CD8-positive, alpha-beta memory T cell (primary cell): ENCODE measurements at places on chromosomes 12 and 14. TPM values are rescaled to one million over a fixed set of nuclear protein-coding genes. Genes with fewer than 3 reads are reported as not detected.
A peak's percentile ranks its signal among the peaks of the same experiment; 100 is the strongest.

DNA sequence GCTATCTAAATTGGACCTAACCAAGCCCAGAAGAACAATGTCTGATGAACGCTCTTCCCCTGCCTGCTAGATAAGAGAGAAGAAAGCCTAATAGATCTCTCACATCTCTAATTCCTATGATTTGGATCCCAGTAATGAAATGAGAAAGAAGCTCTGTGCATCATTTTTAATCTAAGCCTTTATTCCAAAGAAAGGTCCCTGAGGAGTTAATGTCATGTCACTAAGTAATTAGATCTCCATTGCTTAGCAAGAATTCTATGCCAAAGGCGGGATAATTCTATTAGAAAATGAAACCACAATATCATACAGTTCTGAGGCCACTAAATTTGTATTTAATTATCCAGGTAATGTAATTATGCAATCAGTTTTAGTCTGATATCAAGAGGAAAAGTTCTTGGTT lies 74.2 kb upstream of the TMEM260 start:
- H3K27ac ChIP-seq: no peak overlapping the region
- DNase-seq: no peak
- no peaks in the 10 kb centered on the region for H3K36me3 ChIP-seq
- no peaks in the 10 kb centered on the region for H3K4me1 ChIP-seq
- no peak overlapping the region for H3K4me3 ChIP-seq

GRCh38 chr14:24331731-24332267 lies 3.1 kb downstream of the ADCY4 start:
- H3K36me3 ChIP-seq: peaks cover under 1% of the 10 kb centered on the region
- DNase-seq: no peak
- peaks cover 74% of the 10 kb centered on the region for H3K4me1 ChIP-seq
- H3K4me3 ChIP-seq: no peak overlapping the region

DNA sequence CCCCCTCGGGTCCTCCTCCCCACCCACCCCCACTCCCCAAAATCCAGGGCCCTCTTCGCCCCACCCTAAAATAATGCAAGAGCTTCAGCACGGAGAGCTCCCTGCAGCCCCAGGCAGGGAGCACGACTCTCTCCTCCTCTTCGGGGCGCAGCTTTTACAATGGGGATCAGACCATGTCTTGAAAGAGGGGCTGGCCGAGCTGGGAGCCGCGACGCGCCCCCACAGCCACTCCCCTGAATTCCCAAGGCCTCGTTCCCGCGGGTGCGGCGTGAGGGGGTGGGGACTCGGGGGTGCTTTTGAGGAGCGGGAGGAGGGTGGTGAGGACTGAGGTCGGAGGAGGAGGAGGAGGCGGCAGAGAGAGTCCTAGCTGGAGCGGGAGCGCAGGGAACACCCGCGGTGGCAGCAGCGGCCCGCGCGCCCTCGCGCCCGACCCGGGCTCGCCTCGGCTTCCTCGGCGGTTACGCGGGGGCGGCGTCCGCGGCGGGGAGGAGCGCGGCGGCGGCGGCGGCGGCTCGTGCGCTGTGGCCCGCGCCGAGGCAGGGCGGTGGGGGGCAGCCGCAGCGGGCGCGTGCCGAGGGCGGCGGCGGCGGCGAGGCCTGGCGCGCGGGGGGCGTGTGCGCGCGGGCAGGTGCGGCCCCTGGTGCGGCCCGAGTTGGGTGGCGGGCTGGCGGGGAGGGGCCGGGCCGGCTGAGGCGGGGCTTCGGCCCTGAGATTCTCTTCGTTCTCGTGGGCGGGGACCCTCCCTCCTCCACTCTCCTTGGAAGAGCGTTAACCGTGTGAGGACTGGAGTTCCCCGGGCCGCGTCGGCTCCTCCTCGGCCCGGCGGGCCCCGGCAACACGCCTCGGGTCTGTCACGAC lies at the start of gene ANKS1B:
TSS of gene ANKS1B (minus strand) at position 666 of the 858 bp plus-strand sequence. CDS start 699 bp downstream, outside the sequence.
- H3K27me3 ChIP-seq: no peaks in the 10 kb centered on the region
- no peak for DNase-seq
- H3K36me3 ChIP-seq: no peaks in the 10 kb centered on the region
- H3K4me1 ChIP-seq: no peaks in the 10 kb centered on the region
- no peak within 1 kb of the TSS for H3K4me3 ChIP-seq

GRCh38 chr14:55904086-55904485 lies 214.1 kb upstream of the PELI2 start:
- no peaks in the 10 kb centered on the region for H3K36me3 ChIP-seq
- no peak for DNase-seq
- no peaks in the 10 kb centered on the region for H3K4me1 ChIP-seq
- H3K27ac ChIP-seq: no peak overlapping the region
- no peak overlapping the region for H3K4me3 ChIP-seq

GRCh38 chr12:122062832-122063693 lies 15.5 kb upstream of the MLXIP start:
- no peak for DNase-seq
- no peaks in the 10 kb centered on the region for H3K36me3 ChIP-seq
- no peak overlapping the region for H3K4me3 ChIP-seq
- H3K4me1 ChIP-seq: peaks cover 6% of the 10 kb centered on the region
- H3K27ac ChIP-seq: peak overlapping the region; percentile 54

DNA sequence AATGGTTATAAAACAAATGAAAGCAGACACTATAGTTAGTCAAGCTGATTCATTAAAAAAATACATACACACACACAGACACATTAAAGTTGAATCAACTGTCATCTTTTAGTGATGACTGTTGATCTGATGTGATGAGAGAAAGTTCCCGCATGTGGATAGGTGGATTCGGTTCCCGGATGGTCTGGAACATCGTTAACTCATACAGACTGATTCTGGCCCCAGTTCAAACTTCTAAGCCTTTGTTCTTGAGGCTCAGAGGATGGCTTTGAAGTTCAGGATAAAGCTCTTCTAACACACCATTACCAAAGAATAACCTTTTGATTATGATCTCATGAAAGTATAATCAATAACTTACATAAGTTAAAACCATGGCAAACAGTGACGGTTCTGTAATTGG lies 27.5 kb downstream of the WIF1 start:
- no peak overlapping the region for H3K4me3 ChIP-seq
- H3K27me3 ChIP-seq: no peaks in the 10 kb centered on the region
- H3K36me3 ChIP-seq: no peaks in the 10 kb centered on the region
- no peaks in the 10 kb centered on the region for H3K4me1 ChIP-seq

DNA sequence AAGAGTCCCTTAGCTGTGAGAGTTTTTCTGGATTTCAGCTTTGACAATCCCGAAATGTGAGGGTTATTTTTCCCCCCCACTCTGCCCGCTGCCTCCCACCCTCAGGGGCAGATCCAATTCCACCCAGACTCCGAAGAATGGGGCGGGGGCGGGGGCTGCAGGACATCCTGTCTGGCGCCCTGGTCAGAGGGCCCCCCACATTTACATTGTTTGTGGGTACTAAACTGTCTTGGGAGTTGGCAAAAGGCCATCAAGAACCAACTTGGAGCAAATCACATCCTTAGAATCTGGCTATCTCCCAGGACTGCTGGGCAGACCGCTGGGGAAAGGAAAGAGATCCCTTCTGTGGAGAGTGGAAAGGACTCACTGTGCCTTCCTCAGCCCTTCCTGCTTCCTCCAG lies 2.4 kb downstream of the EMP1 start:
- no peaks in the 10 kb centered on the region for H3K27me3 ChIP-seq
- DNase-seq: no peak
- no peak overlapping the region for H3K4me3 ChIP-seq
- no peak overlapping the region for H3K27ac ChIP-seq
- no peaks in the 10 kb centered on the region for H3K36me3 ChIP-seq

Gene TRPV4
- total RNA-seq: not detected

Gene FOXN4
- total RNA-seq: not detected

DNA sequence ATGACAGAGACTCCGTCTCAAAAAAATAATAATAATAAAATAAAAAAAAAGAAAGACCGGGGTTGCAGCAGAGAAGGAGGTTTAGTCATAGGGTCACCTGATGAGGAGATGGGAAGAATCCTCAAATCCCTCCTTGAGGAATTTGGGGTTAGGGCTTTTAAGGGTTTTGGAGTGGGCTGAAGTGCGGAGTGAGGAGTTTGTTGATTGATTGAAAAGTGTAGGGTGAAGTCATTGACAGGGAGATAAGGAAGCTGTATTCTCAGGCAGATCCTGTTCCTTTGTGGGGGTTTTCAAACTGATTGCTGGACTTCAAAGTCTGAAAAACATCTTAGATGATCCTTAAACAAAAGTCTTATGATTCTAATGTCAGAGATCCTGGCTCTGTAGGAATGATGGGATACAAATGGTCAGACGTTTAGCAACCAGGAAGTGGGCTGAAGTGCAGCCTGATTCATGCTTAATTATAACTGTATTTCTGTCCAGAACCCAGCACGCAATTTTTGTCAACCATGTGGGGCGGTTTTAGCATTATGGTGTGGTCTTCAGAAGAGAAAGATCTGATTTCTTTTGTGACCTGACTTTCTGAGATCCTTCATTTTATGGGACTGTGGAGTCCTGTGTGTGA lies 16.0 kb downstream of the FNTB start:
- no peaks in the 10 kb centered on the region for H3K4me1 ChIP-seq
- H3K4me3 ChIP-seq: no peak overlapping the region
- no peak overlapping the region for H3K27ac ChIP-seq
- no peak for DNase-seq

Gene TARBP2
- 62.1 TPM for total RNA-seq

DNA sequence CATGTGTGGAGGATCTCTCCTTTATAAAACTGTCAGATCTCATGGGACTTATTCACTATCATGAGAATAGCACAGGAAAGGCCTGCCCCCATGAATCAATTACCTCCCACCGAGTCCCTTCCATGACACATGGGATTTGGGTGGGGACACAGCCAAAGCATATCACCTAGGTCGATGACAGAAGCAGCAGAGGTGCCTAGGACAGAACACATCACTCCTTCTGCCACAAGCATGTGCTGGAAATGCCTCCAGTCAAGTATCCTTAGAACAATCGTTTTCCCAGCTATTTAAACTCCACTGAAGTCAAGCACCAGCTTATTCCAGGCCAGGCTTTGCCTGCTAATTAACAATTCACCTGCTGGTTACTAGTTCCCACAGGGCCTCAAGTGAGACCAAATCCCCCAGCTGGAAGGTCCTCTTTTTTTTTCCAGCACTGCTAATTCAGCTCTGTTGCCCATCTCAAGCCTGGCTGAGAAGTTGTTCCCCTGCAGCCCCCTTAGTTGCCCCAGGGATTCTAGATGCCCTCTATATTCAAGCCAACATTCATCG lies 212.3 kb upstream of the NUDT4 start:
- H3K36me3 ChIP-seq: no peaks in the 10 kb centered on the region
- DNase-seq: no peak
- no peak overlapping the region for H3K27ac ChIP-seq
- no peaks in the 10 kb centered on the region for H3K4me1 ChIP-seq
- H3K4me3 ChIP-seq: no peak overlapping the region
